ENCODE measurements at places on chromosomes 1 and 21. TPM values are rescaled to one million over a fixed set of nuclear protein-coding genes. Genes with fewer than 3 reads are reported as not detected.

DNA sequence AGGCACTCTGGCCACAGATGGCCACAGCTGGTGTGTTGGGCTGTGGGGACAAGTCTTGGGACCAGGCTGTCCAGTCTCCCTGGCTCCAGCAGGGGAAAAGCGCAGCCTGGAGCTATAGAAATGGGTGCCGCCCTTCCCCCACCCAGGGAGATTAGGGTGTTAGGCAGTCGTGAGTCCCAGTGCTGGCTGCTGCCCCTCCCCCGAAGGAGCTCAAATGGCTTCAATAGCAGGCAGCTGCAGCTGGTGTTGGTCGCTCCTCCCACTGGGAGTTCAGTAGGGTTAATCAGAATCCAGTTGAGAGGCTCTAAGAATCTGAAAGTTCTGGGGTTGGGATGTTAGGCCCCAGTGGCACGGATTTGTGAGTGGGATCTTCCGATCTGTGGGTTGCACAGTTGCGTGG is 595.6 kb upstream of the PKN2 start:
- no peak for DNase-seq

KLHDC7A gene
- not detected for polyA plus RNA-seq

DNA sequence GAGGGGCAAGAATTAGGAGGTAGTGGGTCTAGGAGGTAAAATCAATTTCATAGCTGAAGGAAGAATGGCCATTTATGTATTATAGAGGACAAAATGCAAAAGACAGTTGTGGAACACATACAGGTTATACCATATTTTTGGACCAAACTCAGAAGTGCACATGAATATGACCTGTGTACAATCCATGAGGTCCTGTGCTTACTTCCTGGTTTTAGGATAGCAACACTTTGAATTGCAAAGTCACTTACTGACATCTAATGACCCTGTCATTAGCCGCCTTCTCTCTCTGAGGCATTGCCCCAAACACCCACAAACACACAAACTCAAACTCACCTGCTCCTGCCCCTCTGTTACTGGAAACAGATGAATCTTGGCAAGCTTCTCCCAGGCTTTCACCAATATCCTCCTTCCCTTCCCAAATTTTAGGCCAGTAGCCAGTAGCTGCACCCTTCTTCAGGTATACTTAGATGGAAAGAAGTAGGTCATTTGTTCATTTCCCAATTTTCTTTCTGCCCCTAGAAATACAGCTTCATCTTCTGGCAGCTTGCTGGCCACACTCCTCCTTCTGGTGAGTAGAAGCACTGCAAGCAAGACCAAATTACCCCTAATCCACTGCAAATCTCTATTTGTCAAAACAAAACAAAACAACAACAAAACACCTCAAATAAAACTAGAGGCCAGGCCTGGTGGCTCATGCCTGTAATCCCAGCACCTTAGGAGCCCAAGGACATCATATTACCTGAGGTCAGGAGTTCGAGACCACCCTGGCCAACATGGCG is 13.7 kb upstream of the RPL5 start:
- peak; percentile 24 for DNase-seq

DNA sequence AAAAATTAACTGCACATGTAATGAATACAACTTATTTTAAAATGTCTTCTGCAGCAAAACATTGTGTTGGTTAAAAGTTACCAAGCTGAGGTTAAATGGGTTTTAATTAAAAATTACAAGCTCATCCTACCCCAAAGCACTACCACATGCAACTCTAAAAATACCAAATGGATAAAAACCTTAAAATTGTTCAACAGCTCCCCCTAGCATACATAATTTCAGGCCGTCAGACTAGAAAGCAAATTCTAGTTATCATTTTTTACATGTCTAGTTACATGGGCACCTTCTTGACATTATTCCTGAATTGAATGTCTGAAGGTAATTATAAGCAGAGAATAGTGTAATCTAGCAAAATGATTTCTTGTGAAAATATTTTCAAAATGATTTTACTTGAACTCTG is 176.5 kb downstream of the C1orf21 start:
- peak; percentile 29 for DNase-seq

PALMD gene
- 124 TPM for polyA plus RNA-seq

Measured in muscle of back (tissue), 13 donors.